ENCODE measurements at places on chromosomes 12 and 14.

DNA sequence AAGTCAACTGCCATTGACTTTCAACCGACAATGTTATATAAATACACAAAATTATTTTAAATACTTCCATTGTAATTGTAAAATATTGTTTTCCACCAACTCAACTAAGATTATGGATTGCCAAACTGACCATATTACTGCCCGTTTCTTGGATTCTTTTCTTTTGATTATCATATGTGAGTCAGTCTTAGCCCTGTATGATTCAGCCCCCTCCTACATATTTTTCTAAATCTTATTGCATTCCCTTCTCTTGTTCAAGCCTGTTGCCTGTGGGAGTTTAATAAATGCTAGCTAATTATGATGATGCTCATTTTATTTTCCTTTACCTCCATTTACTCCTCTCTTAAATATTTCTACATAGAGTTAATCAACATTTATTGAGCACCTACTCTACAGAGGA, 6.8 kb downstream of the RASSF9 start:
- no peak for DNase-seq

DNA sequence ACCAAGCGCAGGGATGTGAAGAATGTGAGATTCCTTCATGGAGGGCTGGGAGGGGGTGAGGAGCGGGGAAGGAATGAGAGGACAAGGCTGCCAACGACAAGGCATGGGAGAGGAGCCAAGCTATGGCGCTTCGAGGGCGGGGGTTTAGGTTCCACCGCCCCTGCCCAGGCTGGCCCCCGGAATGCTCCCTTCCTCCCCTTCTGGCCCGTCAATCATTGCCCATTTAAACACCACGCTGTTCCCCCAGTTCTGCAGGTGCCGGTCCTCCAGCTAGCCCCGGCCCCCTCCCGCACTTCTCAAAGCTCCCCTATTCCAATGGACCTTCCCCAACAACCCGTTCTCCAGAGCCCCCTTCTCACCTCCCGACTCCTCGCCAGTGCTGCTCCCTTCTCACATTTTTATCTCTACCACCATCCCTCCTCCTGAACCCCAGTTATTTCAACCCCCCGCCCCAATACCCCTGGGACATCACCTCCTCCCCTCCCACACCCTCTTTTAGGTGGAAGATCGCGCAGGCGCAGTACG, 428 bp downstream of the RNF41 start:
- DNase-seq, result no peak

DNA sequence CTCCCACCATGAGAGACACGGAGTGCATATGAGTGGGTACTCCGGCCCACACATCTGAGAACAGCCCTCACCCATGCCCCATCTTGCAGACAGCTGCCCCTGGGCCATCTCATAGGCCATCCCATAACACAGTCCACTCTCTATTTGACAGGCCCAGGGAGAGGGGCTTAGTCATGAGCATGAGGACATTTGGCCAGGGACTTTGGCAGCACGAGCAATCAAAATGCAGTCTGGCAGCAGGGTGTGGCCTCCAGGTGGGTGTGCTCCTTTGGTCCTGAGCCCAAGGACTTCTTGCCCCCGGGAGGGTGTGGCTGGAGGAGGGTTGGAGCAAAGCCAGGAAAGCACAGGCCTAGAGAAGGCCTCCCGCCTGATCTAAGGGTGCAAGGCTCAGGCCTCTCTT, 25.6 kb downstream of the EMP1 start:
- no peak for DNase-seq

GRCh38 chr12:12804432-12804886, 8.7 kb upstream of the DDX47 start:
- no peak for DNase-seq
